CD4-positive, alpha-beta T cell treated with Interleukin-1 beta for 1 hour (primary cell): ENCODE measurements at places on chromosomes 1 and 21.

- DNase-seq = no peak
These were observed 753 bp downstream of the KCNJ6 start for GRCh38 chr21:37915497-37915911.

DNA sequence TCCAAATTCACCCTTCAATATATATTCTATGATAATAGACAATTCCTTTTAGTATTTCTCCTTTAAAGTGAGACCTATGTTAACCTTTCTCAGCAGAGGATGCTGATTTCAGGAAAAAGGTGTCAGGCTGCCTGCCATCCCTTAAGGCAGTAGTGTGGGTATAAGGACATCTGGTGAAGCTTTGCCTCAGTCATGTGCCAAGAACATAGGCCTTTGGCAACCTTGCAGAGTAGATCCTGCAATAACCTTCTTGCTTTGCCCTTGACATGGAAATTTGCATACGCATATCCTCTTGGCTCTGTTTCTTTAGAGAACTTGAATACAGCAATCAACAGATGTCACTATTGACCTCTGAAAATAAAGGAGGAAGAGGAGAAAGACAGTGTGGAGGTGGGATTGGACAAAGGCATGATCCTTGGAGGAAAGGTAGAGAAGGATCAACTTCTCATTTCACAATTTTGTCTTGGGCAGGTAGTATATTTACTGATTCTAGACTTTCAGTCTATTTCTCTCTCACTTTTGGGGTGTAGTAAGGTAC is 21.1 kb upstream of the ZRANB2 start:
- DNase-seq = no peak

- no peak for DNase-seq
These were observed 119.7 kb downstream of the ZNF281 start for GRCh38 chr1:200290010-200290685.

DNA sequence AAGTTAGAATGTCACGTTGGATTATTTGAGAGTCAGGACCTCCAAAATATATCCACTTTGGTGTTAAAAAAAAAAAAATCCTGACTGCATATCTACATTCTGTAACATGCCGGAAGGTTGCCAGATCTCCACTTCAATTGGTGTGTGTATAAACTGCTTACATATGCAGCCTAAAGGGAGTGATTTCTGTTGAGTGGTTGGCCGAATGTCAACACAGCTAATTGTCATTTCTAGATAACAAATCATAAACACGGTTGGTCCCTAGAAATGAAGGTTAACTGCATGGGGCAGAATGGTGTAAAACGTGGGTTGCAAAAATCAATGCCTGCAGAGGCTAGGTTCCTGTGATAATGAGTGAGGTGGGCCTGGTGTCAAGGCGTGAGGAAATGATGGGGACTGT is 15.0 kb upstream of the ROR1 start:
- DNase-seq = no peak

GRCh38 chr1:18319099-18319498 is 161.6 kb upstream of the KLHDC7A start:
- no peak for DNase-seq

DNA sequence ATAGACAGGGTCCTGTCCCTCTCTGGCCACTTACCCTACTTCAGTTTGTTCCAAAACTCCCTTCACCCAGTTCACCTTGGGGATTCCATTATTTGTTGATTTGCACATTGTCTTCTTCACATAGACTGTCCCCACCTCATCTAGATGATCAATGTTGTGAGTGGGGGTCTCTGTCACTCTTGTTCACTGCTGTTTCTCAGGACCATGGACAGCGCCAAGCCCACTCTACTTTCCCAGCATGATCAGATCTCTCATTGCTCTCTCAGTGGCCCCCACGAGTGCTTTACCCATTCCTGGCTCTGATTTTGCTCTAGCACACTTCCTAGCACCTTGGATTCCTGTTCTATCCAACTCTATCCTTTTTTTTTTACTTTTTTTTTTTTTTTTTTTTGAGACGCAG is 45.4 kb upstream of the IGSF21 start:
- no peak for DNase-seq

GRCh38 chr1:61079898-61080336 is 2.4 kb upstream of the NFIA start:
- no peak for DNase-seq
